ENCODE measurements at places on chromosomes 1 and 21.

- no peak for DNase-seq
Observed at GRCh38 chr1:43769350-43769908, 62.1 kb downstream of the ST3GAL3 start.

- no peak for DNase-seq
Observed at GRCh38 chr1:48947761-48948537, 171.3 kb upstream of the BEND5 start.

DNA sequence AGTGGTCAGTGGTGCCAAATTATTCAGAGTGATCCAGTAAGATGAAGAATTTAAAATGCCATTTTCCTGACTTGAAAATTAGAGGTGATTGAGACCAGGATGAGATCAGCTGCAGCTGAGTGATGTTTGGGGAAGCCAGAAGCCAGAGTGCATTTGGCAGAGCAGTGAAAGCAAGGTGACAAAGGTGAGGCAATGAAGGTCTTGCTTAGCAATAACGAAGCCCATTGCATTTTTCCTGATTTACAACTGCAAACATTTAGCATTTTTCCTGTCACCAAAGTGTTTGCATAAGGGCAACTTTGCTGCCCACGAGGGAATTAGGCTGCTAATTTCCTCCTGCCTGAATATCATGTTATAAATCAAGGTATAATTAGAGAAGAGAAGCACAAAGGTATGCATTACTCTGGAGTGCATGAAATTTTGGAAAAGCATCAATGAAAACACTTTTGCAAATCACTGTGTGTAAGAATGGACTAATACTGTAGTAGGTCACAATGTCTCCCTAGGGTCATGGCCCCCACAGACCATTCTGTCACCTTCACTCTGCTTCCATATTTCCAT lies 188.2 kb upstream of the LYPLAL1 start:
- peak; percentile 74 for DNase-seq

GRCh38 chr1:30267046-30267445 lies 456.3 kb downstream of the MATN1 start:
- no peak for DNase-seq

DNA sequence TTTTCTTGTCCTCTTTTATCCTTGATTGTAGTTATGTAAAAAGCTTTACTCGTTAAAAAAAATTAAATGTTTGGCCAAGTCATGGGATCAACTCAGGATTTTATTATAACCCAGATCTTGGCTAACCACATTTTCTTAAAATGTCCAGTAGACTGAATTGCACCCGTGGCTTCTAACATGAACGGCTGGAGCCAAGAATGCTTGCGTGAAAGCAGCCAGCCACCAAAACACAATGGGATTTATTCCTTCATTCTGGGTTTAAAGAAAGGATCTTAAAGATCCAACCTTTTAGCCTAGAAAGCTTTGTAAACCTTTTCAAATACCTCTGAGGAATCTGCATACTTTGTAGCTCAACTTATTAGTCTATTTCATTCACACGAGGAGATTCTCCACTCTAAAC lies 404.4 kb downstream of the USP25 start:
- DNase-seq, result no peak

DNA sequence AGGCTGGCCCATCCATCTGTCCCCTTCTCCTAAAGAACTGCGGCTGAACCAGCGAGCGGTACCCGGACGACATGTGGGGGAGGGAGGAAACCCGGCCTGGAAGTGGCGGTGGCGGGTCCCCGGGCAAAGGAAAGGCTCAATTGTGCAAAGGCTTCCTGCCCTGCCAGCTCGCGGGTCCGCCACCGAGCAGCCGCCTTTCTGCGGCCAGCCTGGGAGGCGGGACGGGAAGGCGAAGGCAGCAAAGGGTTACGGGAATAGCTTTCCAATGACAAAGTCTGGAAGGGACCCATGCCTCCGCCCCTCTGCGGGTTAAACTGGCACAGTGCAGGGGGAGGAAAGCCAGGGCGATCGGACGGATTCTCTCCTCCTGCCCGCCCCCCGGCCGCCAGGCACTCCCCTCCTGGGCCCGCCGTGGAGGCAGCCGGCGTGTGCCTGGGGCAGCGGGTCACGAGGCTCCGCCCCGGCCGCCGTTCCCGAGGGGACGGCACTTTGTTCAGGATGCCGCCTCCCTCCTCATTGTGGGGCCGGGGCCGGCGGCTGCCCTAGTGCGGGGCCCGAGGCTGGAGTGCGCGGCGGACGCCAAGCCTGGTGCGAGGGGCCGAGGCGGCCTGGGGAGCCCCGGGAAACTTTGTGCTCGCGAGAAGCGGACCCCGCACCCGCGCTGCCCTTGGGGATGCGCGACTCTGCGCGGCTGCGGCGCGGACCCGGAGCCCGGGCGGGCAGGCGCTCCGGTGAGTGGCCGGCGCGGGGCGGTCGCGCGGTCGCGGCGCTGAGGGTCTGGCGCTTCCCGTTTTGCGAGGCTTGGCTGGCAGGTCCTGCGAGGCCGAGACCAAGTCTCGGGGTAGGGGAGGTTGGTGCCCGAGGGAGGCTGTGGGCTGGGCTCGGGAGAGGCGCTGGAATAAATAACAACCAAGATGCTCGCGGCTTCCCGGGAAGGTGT lies at the start of gene NAV1:
TSS of gene NAV1 (plus strand) at position 516 of the 940 bp plus-strand sequence. CDS start 83,758 bp downstream, outside the sequence.
- peak; percentile 9 for DNase-seq

GRCh38 chr1:43227143-43227764 lies 42.5 kb upstream of the TMEM125 start:
- DNase-seq, result peak; percentile 83

GRCh38 chr1:41918450-41919043 lies at the start of gene HIVEP3:
Gene HIVEP3 (minus strand): TSS chr1:41918922.
- peak; percentile 98 for DNase-seq

DNA sequence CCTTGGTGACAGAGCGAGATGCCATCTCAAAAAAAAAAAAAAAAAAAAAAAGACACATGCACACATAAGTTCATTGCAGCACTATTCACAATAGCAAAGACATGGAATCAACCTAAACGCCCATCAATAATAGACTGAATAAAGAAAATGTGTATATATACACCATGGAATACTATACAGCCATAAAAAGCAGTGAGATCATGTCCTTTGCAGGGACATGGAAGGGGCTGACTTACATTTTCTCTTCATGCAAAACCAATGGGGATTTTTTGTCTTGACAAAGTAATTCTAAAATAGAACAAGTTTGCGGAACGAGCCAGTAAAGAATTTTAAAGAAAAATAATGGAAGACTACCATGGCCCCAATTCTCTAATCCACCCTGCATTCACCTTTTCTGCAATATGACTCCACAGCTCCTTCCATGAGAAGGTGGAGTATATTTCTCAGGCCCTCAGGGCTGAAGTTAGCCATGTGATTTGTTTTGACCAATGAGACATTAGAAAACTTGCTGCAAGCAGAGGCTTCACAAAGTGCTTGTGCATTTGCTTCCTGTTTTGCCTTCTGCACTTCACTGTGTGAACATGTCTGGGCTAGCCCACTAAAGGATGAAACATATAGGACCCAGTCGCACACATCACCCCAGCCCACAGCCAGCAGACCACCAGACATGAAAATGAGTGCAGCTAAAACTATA lies 78.8 kb upstream of the NR5A2 start:
- DNase-seq, result no peak

GRCh38 chr1:151585622-151586021 lies 26.2 kb upstream of the SNX27 start:
- DNase-seq, result peak; percentile 8

DNA sequence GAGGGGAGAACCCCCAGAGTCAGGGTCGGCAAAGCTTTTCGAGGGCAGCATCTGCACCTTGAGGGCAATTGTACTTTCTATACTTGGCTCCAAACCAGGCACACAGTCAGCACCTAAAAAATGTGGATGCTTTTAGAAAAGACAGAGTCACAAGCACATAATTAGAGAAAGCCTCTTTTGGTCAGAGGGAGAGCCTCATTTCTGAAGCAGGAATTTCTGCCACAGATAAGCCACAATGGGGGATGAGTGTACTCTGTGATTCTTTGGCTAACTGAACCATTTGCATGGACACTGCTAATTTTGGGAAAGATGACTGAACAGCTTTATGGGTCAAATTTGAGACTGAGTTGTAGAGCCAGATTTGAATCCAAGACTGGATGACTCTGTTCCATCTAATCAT lies 635.7 kb downstream of the KIF26B start:
- DNase-seq, result no peak

GRCh38 chr1:42838482-42839190 lies 7.8 kb upstream of the ZNF691 start:
- no peak for DNase-seq

GRCh38 chr1:237717106-237717505 lies 173.6 kb downstream of the ZP4 start:
- DNase-seq, result no peak

- DNase-seq, result no peak
Observed at GRCh38 chr1:33680281-33680840, 183.5 kb upstream of the HMGB4 start.

DNA sequence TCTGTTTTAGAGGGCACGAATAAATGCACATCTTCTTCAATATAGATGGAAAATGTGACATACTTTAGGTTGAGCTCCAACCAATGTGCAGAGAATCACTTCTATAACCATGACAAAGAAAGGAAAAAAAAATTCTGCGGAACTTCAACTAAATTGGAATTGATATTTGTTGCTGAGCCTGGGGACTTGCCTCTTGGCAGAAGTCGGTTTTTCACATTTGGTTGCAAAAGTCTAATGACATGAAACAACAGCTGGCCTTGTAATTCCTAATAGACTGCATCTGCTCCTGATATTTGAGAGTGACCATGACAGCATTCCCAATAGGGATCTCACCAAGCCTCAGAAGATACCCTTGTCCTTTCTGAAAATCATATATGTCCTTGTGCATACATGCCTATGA lies 112.8 kb downstream of the PRRX1 start:
- DNase-seq, result no peak

DNA sequence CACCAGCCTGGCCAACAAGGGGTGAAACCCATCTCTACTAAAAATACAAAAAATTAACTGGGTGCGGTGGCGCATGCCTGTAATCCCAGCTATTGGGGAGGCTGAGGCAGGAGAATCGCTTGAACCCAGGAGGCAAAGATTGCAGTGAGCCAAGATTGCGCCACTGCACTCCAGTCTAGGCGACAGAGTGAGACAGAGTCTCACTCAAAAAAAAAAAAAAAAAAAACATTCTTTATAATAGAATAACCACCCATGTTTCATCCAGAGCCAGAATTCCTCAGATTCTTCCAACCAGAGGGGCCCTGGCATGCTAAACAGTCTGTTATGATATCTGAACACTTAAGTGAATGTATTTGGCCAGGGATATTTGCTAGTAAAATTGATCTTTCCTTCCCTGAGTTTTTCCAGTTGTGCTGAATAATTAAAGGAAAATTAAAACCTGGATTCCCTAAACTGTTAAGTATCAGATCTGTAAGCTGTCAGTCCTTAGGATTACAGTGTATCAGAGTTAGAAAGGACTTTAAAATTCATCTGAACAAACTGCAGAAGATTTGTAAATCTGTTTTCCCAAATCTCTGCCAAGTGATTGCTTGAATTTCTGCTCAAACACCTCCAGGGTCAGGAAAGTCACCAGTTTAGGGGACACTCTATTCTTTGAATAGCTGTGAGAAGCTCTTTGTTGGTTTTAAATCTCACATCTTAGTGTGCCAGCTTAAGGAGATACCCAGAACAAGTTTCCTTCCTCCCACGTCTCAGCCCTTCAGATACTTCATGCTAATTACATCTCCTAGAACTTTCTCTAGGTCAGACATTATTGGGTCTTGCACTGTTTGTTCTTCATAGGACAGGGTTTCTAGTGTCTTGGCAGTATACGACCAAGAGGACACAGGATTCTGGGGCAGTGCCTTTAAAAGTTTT lies 84.6 kb upstream of the BMP8A start:
- no peak for DNase-seq

DNA sequence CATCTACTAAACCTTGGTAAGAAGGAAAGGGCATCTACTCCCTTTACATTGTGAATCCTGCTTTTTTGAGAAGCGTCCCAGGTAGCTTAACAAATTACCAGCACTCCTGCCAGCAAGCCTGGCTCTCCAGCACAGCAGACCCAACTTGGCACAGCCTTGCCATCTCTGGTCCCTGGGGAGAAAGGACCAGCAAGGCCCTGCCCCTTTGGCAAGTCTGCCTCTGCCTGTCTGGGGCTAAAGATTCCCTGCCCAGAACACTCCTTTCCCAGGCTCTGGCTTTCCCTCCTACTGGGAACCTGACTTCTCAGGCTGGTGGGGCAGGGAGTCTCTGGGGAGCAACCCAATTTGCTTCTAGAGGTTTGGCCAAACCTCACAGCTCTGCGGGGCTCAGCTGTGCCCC lies 68.5 kb downstream of the ATP2B4 start:
- DNase-seq, result no peak

DNA sequence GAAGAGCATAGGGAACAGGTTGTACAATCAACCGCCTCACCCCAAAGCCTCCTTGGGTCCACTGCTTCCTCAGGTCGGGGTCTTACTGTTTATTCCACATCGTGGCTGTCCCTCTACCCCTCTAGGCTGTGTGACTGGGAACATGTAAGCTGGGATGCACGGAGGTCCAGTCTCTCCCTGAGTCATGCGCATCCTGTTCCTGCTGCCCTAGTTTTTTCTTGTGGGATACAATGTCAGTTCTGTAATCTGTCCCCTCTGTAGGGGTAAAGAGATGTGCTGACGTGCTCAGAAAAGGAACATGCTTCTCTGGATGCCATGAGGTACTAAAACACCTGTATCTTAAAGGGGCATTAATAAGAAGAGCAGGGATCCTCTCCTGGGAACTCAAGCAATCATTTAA lies 66.2 kb downstream of the SLC45A1 start:
- DNase-seq, result no peak

- DNase-seq, result no peak
Observed at GRCh38 chr1:116927049-116927798, 17.5 kb downstream of the PTGFRN start.

DNA sequence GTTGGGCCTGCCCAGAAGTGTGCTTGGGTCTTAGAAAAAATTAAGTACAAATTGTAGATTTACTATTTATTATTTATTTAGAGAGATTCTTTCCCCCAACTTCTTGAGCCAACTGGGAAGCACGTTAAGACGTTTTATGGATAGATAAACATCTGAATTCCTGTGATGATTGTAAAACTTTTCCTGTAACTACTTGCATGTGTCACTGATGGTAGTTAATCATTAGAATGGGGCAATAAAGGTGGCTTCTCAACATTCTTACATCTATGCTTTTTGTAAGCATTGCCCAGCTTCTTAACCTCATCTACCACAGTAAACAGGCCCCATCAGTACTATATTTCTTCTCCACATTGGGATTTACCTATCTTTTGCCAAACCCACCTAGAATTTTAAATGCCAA lies 559.8 kb downstream of the LMO4 start:
- DNase-seq, result no peak

DNA sequence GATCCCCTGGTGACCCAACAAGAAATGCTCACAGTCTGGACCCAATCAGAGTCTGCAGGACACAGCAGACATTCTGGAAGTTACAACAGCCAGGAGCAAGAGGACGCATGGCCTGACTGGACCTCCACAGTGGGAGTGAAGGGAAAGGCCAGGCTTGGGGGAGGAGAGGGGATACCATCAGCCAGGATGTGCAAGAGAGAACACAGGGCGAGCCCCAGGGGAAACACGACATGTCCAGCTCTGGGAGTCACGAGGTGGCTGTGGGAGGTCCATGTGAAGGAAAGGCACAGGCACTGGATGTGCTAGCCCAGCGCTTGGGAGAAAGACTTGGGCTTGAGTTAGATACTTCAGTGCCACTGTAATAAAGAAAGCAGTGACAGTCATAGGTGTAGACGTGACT lies 87.3 kb downstream of the HSF2BP start:
- no peak for DNase-seq

- peak; percentile 53 for DNase-seq
Observed at GRCh38 chr1:17212487-17213121, 7.7 kb downstream of the PADI1 start.

All from NCI-H2029 (cell line).